ENCODE measurements at places on chromosomes 1 and 21.

DNA sequence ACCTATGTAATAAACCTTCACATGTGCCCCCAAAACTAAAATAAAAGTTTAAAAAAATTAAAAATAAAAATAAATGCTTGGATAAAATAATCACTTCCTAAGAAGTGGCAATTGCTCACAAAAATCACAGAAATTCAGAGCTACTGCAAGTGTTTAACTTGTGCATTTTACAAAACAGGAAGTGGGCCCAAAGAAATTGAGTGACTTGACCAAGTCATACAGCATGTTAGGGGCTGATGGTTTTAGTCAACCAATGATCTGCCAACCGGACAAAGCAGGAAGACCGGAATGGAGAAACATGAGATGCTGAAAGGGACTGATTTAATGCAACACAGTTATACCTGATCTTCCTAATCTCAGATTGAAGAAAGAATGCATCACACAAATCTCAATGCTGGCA is 96.5 kb downstream of the SMYD2 start:
- no peak for DNase-seq

DNA sequence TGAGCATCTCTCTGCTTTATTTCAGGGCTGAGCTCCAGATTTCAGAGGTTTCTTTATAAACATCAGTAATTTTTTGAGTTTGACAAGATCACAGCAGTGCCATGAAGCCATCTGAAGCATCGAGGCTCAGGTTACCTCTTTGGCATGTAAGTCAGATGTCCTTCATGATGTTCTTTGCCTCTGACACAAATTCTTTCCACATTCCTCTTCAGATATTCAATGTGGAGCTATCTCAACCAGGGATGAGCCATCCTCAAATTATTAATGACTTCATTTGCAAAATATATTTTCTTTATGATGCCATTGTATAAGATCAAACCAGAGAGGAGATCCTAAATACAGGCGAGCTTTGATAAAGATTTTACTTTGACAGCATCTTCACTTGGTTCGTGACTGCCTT is 256.7 kb downstream of the COL11A1 start:
- no peak for DNase-seq

- no peak for DNase-seq
These were observed 51.5 kb downstream of the ACOT7 start for GRCh38 chr1:6342056-6342455.

GRCh38 chr1:26786437-26787380 is 1.0 kb upstream of the PIGV start:
- DNase-seq: peak; percentile 75

DNA sequence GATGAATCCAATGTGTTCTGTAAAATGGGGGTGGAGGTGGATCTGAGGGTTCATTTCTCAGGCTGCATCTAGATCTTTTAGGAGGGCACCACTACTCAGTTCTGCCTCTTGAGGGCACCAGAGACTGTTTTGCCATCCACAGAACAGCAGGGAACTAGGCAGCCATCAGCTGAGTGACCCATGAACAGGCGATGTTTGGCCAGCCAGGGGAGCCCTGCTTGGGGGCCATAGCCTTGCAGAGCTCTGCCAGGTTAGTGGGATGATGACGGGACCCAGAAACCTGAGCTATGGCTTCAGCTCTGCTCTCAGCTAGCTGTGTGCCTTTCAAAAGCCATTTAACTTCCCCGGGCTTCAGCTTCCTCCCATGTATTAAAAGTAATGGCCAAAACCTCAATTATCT is 13.4 kb upstream of the NOS1AP start:
- peak; percentile 73 for DNase-seq

DNA sequence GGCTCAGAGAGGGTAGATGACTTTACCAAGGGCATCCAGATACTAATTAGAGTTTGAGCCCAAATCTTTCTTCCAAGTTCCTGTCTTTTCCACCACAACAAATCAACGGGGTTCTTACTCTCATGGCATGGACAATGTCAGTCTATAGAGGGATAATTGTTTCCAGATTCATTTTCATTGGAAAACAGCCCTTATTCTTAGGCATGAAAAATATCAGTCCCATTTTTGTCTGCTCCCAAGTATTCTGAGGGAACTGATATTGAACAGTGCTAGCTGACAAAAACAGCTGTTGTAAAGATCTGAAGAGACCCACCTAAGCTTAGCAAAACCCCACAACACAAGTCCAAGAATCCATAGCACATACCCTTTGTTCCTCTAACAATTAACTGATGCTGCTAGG is 349.1 kb upstream of the BEND5 start:
- no peak for DNase-seq

DNA sequence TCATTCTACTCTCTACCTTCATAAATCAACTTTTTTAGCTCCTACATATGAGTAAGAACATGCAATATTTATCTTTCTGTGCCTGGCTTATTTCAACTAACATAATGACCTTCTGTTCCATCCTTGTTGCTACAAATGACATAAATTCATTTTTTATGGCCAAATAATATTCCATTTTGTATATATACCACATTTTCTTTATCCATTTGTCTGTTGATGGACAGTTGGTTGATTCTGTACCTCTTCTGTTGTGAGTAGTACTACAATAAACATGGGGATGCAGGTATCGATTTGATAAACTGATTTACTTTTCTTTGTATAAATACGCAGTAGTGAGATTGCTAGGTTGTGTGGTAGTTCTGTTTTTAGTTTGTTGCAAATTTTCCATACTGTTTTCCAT is 279.5 kb upstream of the NFIA start:
- no peak for DNase-seq

- no peak for DNase-seq
These were observed 520.5 kb downstream of the USP25 start for GRCh38 chr21:16250273-16250672.

DNA sequence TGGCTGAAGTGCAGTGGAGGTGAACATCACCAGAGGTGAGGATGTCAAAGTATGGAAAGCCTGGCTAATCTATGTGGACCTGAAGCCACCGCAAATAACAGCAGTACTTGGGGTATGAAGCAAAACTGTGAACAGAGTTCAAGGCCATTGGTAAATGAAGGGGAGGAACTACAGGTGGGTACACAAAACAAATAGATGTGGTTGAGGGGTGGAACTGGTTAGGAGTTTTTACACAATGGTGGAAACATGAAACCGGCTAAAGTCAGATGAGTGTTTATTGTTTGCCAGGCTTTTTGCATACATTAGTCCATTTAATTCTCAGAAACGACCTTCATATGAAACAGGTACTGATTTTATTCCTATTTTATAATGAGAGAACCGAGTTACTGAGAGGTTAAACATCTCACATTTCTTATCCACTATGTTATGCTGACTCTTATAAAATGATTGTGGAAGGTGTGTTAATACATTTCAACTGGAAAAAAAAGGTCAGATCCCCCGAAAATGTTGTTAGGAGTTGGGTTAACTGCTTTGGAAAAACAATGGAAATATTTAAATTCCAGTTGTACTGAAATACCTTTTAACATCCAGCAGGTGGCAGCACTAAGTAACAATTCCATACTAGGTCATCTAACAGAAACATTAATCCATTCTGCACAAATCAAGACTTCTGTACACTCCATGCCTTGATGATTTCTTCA is 44.3 kb upstream of the GTF2B start:
- DNase-seq: no peak

GRCh38 chr1:151952811-151953210 is 40.8 kb downstream of the S100A10 start:
- DNase-seq: no peak

- DNase-seq: no peak
These were observed 740 bp downstream of the ZNF691 start for GRCh38 chr1:42847111-42847595.

- no peak for DNase-seq
These were observed 9.7 kb downstream of the CD2 start for GRCh38 chr1:116763787-116764465.

GRCh38 chr1:245995474-245995873 is 511.6 kb downstream of the SMYD3 start:
- DNase-seq: no peak

DNA sequence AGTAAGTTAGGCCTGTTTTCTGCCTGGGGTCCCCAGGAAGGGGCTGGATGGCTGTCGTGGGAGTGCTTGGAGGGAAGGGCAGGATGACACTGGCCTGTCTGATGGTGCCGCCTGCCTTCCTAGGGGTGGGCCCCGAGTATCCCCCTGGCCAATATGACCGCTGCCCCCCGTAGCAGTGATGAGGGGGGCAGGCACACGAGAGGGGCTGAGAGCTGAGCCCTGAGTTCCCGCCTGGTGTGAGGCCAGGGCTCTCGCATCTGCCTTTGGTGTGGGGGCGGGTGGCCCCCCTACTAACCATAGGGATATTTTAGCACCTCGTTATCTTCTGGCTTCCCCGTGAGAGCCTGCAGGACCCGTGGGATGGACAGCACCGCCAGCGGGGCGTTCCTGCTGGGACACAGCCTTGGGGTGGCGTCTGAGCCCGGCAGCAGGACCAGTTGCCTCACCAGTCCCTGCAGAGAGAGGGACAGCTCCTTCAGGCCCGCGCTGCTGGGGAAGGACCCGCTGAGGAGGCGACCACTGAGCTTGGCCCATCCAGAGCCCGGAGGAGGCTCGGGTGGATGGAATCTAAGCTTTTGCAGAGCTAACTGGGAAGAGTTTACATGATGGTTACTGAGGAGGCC is 10.4 kb downstream of the KRTAP10-1 start:
- peak; percentile 19 for DNase-seq

- DNase-seq: no peak
These were observed 40.0 kb downstream of the RCAN1 start for GRCh38 chr21:34574601-34575529.

- DNase-seq: no peak
These were observed 232.8 kb downstream of the MATN1 start for GRCh38 chr1:30490554-30491053.

DNA sequence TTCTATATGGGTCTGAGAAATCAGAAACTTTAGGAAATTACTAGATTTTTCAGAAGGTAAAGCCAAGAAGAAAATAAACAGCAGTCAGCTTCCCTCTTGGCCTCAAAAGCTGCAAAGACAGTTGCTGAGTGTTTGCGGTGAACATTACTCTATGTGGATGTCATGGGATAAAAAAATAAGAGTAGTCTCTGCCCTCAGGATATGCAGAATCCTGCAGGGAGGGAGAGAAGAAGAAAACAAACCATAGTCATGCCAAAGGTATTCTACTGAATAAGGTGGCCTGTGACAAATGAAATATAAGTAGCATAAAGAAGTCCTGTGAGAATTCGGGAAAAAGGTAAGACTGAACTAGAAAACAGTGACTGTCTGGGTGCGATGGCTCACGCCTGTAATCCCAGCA is 19.0 kb downstream of the YARS1 start:
- DNase-seq: no peak

DNA sequence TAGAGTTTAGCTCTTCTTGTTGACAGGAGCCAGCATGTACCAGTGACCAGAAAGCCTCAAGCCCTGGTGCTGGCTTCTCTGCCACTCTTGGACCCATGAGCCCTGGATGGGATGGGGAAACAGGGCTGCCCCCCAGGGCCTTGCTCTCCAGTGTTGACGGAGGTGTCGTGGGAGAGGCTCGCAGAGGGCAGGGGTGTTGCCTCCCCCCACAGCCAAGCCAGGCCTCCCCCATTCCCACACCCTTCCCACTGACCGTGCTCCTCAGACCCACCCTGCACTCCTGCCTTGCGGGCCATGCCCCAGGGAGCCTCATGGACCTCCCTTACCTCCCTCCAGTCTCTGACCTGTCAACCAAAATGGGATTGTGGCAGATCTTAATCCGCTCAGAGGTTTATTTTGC is 123.8 kb upstream of the COL6A1 start:
- no peak for DNase-seq

- DNase-seq: no peak
These were observed 40.4 kb upstream of the TMEM61 start for GRCh38 chr1:54940042-54940441.

- DNase-seq: no peak
These were observed 51.0 kb downstream of the DUSP10 start for GRCh38 chr1:221690858-221691257.

DNA sequence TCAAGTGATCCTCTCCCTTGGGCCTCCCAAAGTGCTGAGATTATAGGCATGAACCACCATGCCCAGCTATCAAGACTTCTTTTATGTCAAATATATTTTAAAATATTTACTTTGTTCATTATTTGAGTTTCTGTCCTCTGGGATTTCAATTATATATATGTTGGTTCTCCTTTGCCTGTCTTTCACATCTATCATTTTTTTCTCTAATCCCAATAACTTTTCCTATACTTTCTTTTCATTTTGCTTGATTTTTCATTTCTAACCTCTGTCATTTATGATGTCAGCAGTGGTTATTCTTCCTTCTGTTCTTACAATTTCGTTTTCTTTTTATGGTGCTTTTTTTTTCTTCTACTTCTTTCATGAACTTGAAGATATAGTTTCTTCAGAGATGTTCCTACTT is 47.3 kb downstream of the SLC35F3 start:
- no peak for DNase-seq

- DNase-seq: peak; percentile 52
These were observed 167.3 kb downstream of the ZZZ3 start for GRCh38 chr1:77514921-77515776.

GRCh38 chr1:106937104-106937503 is 119.4 kb upstream of the PRMT6 start:
- no peak for DNase-seq

GRCh38 chr1:81702903-81703302 is 97.8 kb upstream of the ADGRL2 start:
- no peak for DNase-seq

GRCh38 chr1:109814993-109815786 is 51.5 kb upstream of the EPS8L3 start:
- DNase-seq: no peak

GRCh38 chr1:147201276-147201675 is 23.9 kb downstream of the FMO5 start:
- no peak for DNase-seq

Data from right forelimb (tissue), 1 donor.